ENCODE measurements at places on chromosomes 2 and 18.

GRCh38 chr2:66561645-66562303, 126.8 kb downstream of the MEIS1 start:
- no peak for DNase-seq

DNA sequence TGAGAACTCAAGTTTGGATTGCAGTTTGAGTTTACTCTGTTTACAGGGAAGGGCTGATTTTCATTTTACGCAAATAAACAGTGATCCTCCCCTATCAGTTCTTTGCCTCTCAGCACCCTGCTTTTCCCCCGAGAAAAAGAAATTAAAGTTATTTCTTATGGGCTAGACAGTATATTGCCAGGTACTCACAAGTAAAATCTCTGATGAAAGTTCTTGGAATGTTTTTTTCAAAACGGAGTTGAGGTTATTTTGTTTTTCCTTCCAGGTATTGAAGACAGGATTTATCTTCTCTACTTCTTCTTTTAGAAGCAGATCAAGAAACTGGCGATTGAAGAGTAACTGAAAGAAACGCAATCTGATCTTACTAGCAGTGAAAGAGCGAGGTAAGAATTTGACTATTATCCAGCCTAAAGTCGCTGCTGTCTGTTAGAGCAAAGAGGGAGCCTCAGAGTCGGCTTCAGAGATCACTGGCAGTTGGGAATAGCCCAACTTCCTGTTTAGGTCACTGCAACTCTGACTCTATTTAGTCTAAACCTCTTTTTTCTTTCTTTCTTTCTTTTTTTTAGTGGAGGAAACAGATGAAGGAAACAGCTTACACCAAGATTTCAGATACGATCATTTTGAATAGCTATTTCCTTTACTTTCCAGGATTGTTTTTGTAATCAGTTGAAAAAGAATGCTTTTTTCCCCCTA, at the start of gene TFPI:
TFPI (minus strand) TSS at position 425 of the 693 bp plus-strand sequence. CDS start 50,667 bp downstream, outside the sequence.
- no peak for DNase-seq

DNA sequence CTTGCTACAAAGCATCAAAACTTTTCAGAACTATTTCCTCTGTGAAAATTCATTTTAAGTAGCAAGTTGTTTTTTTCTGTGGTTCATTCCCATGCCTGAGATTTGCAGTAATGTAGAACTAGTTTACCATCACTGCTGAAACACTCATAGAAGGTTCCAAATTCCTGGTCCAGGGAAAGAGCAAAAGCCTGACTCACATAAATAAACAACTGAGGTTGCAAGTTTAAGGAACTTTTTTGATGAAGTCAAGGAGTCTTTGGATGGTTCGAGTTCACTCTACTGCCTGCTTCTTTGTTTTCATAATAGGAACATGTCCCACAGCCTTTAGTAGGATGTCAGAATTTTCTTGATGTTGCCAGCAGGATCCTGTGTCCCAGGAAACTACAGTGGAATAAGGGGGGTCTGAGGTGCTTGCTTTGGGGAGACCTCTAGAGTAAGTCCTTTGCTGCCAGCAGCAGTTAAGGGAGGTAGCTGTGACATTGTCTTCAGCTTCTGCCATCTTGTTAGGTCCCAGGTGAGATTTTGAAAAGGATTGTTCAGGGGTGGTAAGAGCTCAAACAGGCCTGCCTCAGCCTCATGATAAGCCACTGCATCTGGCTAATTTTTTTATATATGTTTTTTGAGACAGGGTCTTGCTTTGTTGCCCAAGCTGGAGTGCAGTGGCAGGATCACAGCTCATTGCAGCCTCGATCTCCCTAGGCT, 43.9 kb downstream of the ACSL3 start:
- no peak for DNase-seq

DNA sequence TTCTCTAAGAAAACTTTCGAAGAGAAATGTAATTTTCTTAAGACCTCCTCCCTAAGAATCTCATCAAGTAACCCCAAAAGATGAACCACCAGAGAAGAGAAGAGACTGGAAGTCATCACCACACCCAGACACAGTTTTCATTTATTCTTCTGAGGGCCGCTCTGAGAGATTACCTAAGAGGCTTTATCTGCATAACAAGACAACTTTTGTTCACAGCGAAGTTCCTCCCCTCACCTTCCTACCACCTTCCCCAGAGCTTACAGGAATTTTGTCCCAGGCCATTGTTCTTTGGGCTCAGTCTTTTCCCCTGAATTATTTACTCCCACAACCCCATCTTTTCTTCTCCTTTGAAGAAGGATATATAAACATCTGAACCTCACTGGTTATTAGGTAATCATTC, 92.8 kb downstream of the AKAIN1 start:
- no peak for DNase-seq

- no peak for DNase-seq
These were observed 5.5 kb downstream of the SULT1C4 start for GRCh38 chr2:108383146-108383830.

DNA sequence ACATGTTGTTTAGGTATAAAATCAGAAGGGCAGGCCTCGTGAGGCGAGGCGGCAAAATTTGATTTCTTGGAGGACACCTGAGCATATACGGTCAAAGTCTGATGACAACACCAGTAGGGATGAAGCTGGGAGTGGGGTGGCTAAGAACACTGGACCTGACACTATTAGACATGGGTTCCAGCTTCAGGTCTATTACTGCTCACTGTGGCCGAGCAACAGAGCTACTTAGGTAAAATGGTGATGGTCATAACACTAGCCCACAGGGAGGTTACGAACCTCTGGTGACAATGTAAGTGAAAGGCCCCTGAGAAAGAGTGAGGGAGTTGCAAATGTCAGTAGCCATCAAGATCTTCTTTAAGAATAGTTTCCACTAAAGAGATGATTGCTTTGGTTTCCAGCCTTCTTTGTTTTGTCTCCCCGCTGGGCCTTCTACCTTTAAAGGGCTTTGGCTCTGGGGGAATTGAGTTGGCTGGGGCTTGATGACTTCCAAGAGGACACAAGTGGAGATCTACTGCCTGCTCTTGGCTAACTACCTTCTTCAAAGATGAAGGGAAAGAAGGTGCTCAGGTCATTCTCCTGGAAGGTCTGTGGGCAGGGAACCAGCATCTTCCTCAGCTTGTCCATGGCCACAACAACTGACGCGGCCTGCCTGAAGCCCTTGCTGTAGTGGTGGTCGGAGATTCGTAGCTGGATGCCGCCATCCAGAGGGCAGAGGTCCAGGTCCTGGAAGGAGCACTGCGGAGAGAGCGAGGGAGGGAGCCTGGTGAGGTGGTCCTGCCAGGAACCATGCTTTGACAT, 3.5 kb downstream of the IL1B start:
- DNase-seq, result no peak

GRCh38 chr2:10900216-10901109, 11.3 kb upstream of the KCNF1 start:
- DNase-seq, result no peak

- DNase-seq, result no peak
These were observed 539.5 kb downstream of the RNF144A start for GRCh38 chr2:7456762-7457161.

DNA sequence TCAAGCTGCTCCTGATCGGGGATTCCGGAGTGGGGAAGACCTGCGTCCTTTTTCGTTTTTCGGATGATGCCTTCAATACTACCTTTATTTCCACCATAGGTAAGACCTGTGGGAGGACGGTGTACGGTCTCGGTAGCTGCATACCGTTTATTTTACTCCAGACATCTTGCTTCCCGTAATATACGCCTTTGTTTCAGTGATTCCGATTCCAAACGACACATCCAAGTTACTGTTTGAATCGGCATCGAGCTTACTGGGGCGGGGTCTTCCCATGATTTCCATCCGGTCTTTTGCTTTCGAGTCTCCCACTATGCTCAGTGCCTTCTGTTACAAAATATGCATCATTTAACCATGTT, 731 bp downstream of the RAB10 start:
- no peak for DNase-seq

DNA sequence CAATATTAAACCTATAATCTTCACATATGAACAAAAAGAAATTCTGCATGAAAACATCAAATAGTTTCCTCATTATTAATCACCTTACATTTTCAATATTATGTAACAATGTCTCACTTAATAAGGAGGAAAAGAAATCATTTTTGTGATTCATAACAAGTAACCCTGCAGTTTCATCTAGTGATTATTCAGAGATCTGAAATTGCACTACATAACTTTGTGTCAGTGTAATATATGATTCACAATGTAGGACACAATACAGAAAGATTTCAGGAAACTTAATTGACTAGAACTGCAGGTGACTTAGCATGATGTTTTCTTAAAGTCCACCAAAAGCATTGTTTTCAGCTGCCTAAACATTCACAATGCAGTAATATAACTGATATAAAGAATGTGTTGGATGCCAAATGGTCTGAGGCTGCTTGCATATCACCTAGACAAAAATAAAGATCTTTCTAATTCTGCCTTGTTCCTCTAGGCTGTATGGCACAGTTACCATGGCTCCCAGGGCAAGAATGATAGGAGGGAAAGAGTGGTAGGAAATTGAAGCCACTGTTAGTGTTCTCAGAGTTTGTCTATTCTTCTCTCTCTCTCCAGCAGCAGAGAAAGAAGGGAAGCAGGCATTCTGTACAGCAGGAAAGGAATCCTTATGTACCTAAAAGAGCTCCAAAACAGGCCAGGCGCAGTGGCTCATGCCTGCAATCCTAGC, 366.6 kb downstream of the FSIP2 start:
- no peak for DNase-seq

DNA sequence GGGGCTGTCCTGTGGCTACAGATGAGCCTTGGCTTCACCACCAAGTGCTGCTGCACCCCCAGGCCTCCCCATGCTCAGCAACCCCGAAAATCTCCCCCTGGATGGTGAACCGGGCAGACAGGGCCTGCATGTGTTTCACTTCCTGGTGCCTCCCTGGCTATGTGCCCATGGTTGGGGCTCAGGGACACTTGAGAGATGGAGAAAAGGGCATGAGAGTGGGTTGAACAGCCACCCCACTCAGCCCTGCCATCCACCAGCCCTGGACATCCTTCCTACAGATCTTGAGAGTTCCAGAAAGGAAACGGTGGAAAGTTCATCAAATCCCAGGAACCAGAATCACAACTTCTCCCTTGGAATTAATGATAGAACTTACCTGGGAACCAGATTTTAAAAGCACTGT, 74.7 kb upstream of the TEX51 start:
- DNase-seq, result no peak

DNA sequence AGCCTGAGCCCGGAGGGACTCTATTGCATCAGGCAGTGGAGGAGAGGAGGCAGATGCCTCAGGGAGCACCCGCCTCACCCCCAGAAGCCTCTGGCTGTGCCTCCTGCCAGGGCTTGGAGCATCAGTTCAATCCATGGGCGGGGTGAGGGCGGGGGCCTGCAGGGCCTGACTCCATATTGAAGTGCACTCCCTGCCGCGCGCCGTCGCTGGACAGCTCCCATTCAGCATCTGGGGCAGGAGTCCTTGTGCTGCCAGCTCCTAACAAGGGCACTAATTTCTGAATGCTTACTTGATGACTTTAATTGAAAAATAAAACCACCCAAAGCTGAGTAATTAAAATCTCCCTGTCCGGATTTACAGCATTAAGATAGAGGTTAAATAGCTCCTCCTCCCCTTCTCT, 23.8 kb downstream of the C1QL2 start:
- DNase-seq, result no peak

DNA sequence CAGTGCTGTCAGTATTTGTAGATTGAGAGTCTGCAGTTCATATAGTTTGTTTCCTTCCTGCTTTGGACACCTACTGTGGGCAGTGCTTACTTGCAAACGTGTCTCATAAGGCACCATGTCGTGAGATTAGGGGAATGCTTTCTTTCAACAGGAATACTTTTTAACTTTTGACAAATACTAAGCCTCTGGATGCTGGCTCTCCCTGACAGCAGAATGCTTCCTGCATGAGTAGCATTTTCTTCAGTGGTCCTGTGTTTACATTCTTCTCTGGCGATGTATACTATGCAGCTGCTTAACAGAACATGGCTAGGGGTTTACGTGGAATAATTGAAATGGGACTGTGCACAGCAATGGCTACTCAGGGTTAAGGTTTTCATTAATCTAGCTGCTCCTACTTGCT, 807.5 kb downstream of the MBD2 start:
- no peak for DNase-seq

DNA sequence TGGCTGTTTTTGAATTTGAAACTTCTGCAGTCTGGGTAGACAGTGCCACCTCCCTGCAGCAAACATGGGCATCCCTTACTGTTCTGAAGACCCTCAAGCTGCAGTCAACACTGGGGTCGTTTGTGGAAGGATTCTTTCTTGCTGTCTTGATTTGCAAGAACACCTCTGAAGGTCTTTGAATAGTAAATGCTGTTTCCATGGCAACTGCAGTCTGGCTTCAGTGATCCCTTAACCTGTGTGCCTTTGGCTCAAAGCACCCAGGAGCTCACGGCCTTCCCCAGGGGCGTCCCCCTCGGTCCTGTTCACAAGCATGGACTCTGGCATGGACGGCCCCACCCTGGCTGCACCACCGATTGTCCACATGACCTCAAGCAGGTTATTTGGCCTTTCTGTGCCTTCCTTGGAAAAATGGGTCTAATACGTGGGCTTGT, 38.3 kb downstream of the LRRFIP1 start:
- DNase-seq, result no peak

GRCh38 chr2:12686708-12687283, 29.9 kb upstream of the TRIB2 start:
- no peak for DNase-seq
